ENCODE measurements at places on chromosomes 13 and 19.

GRCh38 chr13:67318860-67319259, 88.7 kb upstream of the PCDH9 start:
- DNase-seq, result no peak

- DNase-seq, result no peak
Observed at GRCh38 chr19:1046836-1047695, 7.2 kb downstream of the ABCA7 start.

DNA sequence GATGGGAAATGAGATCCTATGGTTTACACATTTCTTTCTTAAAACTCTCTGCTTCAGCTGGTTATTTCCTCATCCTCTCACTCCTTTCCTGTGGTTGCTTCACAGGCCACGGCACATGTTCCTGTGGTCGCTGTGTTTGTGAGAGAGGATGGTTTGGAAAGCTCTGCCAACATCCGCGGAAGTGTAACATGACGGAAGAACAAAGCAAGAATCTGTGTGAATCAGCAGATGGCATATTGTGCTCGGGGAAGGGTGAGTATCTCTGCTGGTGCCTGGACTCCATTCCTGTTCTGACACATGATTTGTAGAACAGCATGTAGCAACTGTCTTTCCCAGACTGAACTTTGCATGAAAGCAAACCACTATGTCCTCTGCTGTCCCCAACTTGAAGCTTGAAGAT, 254.2 kb downstream of the ITGBL1 start:
- DNase-seq, result peak; percentile 48

GRCh38 chr13:113665597-113666328, 1.3 kb upstream of the GRK1 start:
- no peak for DNase-seq

- no peak for DNase-seq
Observed at GRCh38 chr13:111304041-111304544, 16.3 kb upstream of the TEX29 start.

Data from hematopoietic multipotent progenitor cell treated with erythropoietin and hydrocortisone succinate and interleukin-3 and kit ligand, for 6 days (in vitro differentiated cells).